ENCODE measurements at places on chromosomes 7 and 10.

DNA sequence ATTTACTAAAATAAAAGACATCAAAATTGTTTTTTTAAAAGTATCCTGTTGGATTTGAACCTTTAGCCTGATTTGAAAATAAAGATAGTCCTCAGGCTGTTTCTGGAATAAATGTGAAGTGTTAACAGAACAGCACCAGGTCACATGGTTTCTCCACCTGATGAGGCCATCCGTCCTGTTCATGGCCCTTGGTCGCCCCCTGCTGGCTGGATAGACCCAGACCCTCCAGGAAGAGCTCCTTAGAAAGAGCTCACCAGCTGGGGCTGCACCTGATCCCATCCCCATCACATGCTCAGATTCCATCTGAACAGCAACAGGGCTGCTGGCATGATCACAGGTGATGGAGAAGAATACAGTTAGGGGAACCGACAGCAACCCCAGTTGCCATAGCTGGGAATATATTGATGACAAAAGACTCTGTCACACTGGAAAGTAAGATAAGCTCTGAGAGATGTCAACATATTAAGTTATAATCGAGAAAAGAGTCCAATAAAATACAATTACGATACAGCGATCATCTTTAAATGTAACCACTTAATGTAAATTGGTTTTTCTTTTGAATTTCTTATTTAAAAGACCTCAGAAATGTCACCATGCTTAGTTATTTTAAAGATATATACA is 4.8 kb downstream of the OR2A14 start:
- peak; percentile 78 for DNase-seq

DNA sequence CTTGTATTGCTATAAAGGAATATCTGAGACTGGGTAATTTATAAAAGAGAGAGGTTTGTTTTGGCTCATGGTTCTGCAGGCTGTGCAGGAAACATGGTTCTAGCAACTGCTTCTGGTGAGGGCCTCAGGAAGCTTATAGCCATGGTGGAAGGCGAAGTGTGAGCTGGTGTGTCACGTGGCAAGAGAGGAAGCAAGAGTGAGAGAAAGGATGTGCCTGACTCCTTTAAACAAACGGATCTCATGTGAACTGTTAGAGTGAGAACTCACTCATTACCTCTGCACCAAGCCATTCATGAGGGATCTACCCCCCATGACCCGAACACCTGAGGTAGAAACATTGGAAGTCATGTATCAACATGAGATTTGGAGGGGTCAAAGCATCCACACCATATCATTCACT is 7.7 kb upstream of the ITPRIP start:
- no peak for DNase-seq

- DNase-seq, result no peak
These were observed 387.2 kb upstream of the PODXL start for GRCh38 chr7:131943646-131944045.

GRCh38 chr7:48959676-48960075 is 35.3 kb downstream of the CDC14C start:
- DNase-seq, result no peak
